ENCODE measurements at places on chromosomes 1 and 21.

DNA sequence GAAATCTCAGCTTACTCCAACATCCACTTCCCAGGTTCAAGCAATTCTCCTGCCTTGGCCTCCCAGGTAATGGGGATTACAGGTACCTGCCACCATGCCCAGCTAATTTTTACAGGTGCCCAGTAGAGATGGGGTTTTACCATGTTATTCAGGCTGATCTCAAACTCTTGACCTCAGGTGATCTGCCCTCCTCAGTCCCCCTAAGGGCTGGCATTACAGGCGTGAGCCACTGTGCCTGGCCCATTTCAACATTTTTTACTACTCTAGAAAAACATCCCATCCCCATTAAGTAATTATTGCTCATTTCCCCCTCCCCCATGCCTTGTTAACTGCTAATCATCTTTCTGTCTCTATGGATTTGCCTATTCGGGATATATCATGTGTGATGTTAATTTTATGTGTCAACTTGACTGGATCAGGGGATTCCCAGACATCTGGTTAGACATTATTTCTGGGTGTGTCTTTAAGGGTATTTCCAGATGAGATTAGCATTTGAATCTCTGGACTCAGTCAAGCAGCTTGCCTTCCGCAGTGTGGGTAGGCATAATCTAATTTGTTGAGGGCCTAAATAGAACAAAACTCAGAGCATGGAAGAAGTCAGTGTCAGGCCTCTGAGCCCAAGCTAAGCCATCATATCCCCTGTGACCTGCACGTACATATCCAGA, 33.0 kb upstream of the ZBTB8B start:
- DNase-seq, result no peak

- no peak for DNase-seq
These were observed 1.4 kb downstream of the NCAM2 start for GRCh38 chr21:20999659-21000058.

- DNase-seq, result no peak
These were observed 12.1 kb downstream of the MCL1 start for GRCh38 chr1:150567341-150567716.

- DNase-seq, result peak; percentile 82
These were observed 21.3 kb downstream of the UBASH3A start for GRCh38 chr21:42424914-42425541.

DNA sequence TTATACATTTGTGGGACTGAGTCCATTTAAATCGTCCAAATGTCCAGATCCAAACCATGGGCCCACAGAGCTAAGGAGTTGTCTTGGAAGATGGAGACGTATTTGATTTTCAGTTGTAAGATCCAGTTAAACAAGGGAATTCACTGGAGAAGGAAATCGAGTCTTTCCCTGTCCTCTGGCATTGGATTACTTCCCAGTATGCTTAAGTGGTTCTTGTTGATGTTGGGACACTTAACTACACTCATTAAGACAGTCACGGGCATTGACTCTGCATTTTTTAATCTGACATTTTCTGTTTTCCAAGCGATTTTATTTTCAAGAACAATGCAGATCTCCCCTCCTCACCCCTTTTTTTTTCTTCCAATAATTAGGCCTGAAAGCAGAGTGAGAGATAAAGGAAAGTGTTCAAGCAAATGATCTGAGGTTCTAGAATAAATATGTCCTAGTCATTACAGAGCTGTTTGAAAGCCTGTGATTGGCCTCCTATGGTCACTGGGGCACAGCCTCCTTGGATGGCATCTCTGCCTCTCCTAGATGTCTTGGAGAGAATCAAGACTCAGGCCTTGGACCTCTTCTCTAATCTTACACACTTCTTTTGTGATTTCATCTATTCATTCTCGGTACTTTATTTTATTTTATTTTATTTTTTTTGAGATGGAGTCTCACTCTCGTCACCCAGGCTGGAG, 48.9 kb downstream of the CD247 start:
- no peak for DNase-seq

- DNase-seq, result no peak
These were observed 55.4 kb downstream of the LPGAT1 start for GRCh38 chr1:211775170-211775569.

- DNase-seq, result no peak
These were observed 38.5 kb upstream of the ETV3 start for GRCh38 chr1:157176591-157177121.

DNA sequence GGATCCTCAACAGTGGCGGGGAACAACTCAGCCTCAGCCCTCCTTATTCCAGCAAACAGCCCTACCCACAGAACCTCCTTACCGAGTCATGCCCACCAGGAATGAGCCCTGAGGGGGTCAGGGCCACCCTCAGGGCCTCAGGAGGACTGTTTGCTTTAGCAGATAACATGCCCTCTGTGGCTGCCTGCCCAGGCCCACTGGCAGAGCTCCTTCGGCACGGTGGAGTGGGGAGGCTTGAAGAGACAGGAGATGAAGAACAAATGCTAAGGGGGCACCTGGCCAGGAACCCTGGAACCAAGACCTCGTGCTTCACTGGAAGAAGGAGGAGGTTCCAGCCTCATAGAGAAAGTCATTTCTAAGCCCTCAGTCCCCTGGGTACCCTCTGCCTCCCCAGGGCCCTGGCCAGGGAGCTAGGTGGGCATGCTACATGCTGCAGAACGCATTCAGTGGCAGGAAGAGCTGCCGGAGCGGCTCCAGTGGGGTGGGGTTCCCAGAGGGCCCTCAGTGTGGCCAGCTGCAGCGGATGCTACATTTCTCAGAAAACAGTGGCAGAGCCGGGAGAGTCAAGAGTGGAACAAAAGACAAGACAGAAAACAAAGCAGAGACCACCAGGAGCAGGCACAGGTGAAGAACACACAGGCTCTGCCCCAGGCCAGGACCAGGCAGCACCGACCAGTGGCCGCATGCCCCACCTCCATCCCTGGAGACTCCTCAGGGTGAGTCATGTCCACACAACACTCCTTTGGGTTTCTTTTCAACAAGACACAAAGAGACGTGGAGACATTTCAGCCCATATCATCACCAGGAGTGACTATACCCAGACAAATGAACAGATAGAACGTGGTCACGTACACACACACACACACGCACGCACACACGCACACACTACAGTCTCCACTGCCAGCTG, 39.8 kb downstream of the RIMS3 start:
- DNase-seq, result no peak

GRCh38 chr1:76185207-76185606, 110.7 kb downstream of the ST6GALNAC3 start:
- DNase-seq, result no peak

DNA sequence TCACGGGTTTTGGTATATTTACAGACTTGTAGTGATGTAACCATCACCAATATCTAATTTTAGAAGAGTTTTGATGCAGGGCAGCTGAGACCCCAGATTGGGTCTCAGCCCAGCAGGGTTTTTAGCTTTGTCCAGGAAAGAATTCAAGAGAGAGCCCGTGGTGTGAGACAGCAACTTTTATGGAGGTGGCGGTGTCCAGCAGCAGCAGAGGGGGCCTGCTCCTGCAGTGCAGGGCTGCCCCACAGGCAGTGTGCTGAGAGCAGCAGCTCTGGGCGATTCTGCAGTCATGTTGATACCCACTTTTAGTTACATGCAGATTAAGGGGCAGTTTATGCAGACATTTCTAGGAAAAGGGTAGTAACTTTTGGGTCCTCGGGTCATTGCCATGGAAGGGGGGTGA, 1.8 kb upstream of the EPHX1 start:
- DNase-seq, result no peak

- DNase-seq, result no peak
These were observed 4.8 kb downstream of the FAM3B start for GRCh38 chr21:41321211-41321907.

DNA sequence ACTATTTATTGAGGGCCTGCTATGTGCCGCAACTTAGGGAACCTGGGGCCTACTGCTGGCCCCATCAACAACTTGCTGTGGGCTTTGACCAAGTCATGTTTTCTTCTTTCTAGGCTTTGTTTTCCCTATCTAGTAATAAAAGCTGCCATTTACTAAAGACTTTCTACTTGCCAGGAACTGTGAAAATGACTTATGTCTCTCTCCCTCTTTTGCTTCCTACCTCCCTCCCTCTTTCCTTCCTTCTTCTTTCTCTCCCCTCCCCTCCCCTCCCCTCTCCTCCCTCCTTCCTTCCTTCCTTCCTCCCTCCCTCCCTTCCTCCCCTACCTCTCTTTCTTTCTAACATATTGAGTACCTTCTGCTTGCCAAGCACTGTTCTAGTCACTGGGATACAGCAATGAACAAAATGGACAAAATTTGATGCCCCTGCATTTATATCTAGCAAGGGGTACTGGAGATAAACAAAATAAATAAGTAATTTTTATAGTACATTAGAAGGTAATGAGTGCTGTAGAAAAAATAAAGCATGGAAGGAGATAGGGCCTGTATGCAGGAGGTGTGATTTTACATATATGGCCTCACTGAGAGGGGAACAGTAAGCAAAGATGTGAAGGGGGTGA, 170.3 kb upstream of the USP24 start:
- DNase-seq, result no peak

- DNase-seq, result no peak
These were observed 39.5 kb upstream of the RGS1 start for GRCh38 chr1:192535916-192536664.

GRCh38 chr1:243658594-243659105, 191.4 kb downstream of the AKT3 start:
- no peak for DNase-seq

- peak; percentile 46 for DNase-seq
These were observed 17.1 kb upstream of the TMEM9 start for GRCh38 chr1:201171063-201172036.

- DNase-seq, result no peak
These were observed 11.4 kb downstream of the BEND5 start for GRCh38 chr1:48765335-48765734.

- no peak for DNase-seq
These were observed 1.4 kb downstream of the PSEN2 start for GRCh38 chr1:226871636-226872327.

DNA sequence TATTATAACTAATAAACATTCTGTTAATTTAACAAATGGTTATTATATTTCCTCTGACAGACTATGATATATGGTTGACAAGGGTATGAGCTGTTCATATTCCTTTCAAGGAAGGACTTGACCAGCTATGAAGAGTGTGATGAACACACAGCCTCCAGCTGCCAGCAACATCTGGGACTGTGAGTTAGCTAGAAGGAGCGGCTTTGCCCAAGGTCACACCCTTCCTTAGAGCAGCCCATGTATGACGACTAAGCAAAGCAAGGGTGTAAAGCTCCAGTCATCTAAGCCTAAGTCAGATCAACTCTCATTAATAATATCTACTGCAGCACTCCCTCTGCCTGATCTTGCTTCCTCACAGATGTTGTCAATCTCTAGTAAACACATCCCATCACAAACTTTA, 355.4 kb downstream of the PLPP3 start:
- DNase-seq, result no peak

- DNase-seq, result no peak
These were observed 15.5 kb upstream of the PDC start for GRCh38 chr1:186476264-186477040.

- DNase-seq, result peak; percentile 95
These were observed 203.0 kb downstream of the GRIK3 start for GRCh38 chr1:36831186-36831810.

DNA sequence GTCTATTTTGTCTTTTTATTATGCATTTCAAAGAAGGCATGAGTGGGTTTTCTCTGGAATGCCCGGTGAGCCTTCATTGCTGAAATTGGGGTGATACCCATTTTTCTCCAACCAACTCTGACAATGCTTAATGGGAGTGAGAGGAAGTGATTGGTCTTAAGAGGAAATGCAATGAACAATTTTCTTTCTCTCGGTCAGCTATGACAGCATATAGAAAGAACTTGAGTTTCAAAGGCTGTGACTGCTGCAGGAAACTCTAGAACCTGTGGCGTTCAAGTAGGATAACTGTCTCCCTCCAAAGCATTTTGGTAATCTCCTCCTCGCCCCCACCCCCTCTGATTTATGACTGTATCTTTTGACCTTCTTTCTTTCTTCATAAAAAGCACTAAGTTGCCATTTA, 155.9 kb downstream of the LYPLAL1 start:
- no peak for DNase-seq

- DNase-seq, result no peak
These were observed 41.1 kb upstream of the CCSAP start for GRCh38 chr1:229383961-229384360.

DNA sequence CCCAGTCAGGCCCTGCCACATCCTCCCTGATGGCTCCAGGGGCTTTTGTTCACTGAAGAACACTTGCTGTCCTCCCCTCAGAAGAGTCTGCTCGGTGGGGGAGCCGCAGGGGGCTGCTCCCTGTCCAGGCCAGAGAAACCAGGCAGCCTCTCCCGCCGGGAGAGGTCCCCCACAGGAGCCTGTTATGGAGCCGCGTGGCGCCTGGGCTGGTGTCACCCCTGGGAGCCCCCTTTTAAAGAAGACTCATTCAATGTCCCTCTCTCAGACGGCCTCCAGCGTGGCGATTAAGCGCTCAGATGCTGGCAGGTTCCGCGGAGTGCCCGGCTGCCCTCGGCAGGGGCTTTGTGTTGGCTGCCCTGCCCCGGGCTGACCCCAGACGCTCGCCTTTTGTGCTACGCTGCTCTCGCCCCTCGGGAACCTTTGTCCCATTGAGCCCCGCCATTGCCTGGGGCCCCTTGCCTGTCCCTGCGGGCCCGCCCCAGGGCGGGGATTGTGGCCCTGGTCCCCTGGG, 43.1 kb downstream of the SKI start:
- DNase-seq, result no peak

- no peak for DNase-seq
These were observed 13.5 kb upstream of the B3GALT2 start for GRCh38 chr1:193199940-193200339.

- no peak for DNase-seq
These were observed 20.9 kb upstream of the LY9 start for GRCh38 chr1:160774886-160775719.

- DNase-seq, result no peak
These were observed 242.6 kb downstream of the PTPRU start for GRCh38 chr1:29478879-29479278.

DNA sequence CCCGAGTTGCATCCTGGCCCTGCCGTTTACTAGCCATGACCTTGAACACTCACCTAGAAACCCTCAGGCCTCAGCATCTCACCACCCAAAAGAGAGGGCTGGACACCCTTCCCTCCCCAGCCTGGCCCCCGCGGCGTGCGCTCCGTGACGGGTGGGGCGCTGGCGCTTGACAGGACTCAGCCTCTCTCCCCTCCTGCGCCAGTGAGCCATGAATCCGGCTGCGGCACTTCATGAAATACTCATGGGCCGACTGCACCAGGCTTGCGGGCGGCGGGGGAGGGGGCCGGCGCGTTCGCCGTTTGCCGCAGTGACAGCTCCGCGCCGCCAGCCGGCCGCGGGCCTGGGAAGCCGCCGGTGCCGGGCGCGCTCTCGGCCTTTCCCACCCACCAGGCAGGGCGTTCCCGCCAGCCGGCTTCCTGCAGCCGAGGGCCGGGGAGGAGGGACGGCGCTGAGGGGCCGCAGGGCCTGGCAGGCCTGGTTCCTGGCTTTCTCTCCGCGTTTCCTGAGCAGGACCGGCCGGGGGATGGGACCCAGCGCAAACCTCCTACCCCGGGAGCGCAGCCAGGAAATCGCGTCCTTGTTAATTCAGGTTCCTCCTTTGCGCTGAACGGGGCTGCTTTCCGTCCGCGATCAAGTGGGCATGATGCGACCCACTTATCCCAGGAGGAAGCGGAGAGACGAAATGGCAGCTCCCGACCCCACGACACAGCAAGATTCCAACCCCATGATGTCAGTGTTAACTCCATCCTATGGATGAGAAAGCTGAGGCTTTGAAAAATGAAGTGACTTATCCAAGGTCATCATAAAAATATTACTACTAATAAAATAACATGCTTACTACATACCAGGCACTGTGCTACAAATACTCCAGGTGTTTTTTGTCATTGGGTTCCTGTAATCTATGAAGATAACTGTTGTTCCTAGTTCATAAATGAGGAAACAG, 9.1 kb upstream of the LUZP1 start:
- no peak for DNase-seq

- DNase-seq, result no peak
These were observed 179.8 kb upstream of the KCNK2 start for GRCh38 chr1:214902636-214903320.

- no peak for DNase-seq
These were observed 62.9 kb upstream of the LRP8 start for GRCh38 chr1:53390736-53391135.

Data from NCI-H524 treated with DMSO at 0.1 percent for 48 hours (cell line).